ENCODE measurements at places on chromosomes 6 and 20.

GRCh38 chr6:110353457-110354001 lies 4.6 kb downstream of the METTL24 start:
- DNase-seq, result no peak

- no peak for DNase-seq
Observed at GRCh38 chr20:20849161-20849560, 136.7 kb upstream of the RALGAPA2 start.

- DNase-seq, result no peak
Observed at GRCh38 chr6:134949927-134950326, at the start of gene ALDH8A1. ALDH8A1 (minus strand) TSS chr6:134950101; CDS start chr6:134950053, 48 bp downstream.

DNA sequence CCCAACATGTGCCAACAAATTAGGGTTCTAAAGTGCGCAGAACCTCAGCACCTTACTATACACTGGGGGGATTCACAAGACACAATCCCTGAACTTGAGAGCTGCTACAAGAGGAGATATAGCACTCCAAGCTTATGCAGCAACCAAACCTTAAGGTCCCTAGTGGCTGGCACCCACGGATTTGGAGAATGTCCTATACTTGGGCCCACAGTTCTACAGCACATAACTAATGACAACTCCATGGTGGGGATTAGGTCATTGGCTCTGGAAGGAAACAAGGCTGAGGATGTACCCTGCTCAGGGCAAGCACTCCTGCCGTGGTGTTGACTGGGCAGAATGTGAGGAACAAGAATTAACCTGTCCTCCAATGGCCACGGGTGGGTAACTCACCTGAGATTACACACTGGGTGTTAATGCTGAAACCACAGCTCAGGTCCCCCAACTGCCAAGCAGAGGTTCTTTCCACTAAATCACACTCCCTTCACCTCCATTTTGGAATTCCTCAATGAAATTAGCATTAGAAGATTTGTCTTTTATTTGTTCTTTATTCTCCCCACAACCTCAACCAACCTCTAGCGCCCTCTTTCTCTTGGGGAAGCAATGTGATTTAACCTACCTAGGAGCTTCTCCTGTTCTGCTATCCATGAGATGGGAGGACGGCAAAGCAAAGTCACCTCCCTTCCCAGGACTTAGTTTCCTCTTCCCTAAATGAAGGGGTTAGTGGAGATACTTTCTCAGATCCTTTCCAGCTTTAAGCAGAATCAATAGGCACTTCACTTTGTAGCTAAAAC lies 32.0 kb downstream of the TRERF1 start:
- no peak for DNase-seq

DNA sequence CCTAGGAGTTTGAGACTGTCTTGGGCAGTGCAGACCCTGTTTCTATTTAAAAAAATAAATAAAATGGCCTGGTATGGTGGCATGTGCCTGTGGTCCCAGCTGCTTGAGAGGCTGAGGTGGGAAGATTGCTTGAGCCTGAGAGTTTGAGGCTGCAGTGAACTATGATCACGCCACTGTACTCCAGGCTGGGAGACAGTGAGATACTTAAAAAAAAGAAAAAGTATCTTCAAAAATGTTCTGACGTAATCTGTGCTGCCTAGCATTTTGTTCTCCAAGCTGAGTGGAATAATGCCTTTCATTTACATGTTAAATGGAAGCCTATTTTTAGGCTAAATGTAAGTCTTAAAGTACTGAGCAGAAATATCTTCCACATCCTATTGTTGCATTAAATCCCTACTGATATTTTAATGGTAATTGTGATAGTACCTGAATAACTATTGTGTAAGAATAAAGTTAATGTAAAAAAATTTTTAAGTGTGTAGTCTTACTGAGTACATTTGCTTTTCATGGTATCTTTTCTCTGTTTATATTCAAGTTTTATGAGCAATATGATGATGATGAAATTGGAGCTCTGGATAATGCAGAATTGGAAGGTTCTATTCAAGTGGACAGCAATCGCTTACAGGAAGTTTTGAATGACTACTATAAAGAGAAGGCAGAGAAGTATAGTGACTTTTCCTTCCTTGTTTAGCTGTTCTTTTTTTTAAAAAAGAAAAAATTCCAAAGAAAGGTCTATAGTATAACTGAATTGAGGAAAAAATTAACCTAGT lies 4.2 kb upstream of the ZC2HC1B start:
- no peak for DNase-seq

DNA sequence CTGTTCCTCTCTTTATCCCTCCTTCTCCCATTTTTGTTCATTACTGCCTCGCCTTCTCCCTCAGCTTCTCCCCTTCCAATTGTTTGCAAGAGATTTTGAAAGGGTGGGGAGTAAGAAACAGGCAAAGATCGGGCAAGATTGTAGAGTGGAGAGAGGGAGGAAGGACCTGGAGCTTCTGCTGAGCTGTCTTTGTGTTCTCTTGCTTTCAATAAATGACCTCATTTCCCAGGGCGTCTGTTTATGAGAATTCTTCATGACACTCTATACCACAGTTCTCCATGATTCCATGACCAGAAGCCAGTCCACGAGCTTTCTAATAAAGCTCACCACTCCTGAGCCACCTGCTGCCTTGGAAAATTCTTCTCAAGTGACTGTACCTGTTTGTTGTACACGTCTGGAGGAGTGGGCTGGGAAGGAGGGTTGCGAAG lies 50.0 kb upstream of the PLEKHG1 start:
- DNase-seq, result no peak

- DNase-seq, result no peak
Observed at GRCh38 chr6:39173270-39173669, 56.0 kb downstream of the KCNK5 start.

GRCh38 chr20:9163251-9163650 lies 94.4 kb downstream of the PLCB4 start:
- DNase-seq, result no peak

DNA sequence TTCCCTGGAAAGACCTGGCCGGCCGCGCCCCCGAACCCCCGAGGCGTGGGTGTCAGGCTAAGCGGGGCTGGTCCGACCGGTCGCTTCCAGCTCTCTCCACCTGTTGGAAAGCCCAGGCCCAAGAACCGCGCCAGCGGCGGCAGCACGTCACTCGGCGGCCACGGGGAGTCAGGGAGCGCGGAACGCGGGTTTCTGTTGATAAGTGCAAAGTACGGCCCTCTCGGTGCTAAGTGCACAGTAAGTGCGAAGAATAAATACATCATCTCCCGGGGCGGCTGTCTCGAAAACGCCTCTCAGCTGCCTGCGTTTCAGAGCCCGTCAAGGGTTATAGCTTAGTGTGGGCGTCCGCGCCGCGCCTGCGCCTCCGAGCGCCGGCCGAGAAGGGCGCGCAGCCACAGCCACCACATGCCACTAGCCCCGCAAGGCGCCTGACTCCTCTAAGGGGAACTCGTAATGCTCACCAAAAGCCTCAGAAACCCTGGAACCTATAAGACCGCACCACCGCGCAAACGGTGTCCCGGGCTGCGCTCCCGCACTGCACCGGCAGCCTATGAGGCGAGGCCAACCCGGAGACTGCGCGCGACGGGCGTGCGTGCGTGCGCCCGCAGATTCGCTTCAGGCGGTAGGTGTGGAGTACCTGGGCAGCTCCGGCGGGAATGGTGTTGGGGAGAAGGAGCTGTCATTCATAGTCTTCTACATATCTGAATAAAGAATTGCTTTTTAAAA lies 9.2 kb upstream of the TBX18 start:
- no peak for DNase-seq

DNA sequence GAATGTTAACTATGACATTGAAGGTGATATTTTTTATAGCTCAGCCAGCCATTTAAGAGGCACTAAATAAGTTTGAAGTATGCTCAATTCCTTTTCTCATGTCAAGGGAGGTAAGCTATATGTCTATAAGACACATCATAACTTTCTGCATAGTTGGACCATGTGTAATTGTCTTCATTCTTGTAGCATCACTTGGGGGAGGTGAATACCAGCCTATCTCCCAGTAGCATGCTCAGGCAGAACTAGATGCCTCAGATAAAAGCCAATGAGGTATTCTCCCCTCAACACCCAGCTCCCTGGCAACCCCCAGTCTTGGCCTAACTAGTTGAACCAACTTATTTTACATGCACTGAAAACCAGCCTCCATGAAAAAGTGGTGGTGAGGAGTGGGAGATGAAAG lies 158.3 kb upstream of the JAG1 start:
- no peak for DNase-seq

GRCh38 chr6:40276141-40276540 lies 311.0 kb downstream of the LRFN2 start:
- no peak for DNase-seq

GRCh38 chr6:30613251-30614043 lies 3.6 kb downstream of the PPP1R10 start:
- no peak for DNase-seq

DNA sequence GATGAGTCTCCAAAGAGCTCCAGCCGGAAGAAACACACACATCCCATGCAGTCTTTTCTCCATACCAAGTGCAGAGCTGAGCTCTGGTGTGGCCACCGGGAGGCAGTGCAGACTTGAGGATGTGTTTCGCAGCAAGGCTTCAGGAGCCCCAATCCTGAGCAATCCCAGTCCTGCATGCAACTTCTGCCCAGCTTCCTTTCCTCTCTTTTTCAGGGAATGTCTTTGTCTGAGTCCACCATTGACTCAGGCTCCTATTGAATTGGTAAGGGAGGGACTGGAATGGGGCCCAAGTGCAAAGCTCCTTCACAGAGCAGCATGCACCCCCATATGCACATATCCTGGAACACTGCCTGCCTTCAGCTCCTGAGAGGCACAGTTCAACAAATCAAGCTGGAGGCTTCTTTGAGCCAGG lies 50.5 kb upstream of the ASIP start:
- DNase-seq, result peak; percentile 67

DNA sequence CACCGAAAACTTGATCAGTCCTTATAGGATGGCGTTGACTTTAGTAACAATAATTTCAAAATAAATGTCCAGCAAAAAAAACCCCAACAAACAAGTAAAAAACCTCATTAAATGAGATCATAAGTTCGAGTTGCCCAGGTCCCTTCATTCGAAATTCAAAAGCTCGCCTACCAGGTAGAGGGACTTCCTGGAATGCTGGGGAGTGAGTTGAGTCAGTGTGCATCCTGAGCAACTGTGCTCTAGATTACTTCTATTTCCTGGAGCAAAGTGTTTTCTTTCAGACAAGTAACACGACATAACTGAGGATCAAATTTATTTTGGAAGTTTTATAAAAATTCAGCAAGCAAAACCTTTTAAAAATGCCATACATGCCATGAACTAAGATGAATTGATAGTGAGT lies 511.9 kb upstream of the CITED2 start:
- no peak for DNase-seq

- DNase-seq, result no peak
Observed at GRCh38 chr6:106967936-106968555, 6.5 kb downstream of the CD24 start.

DNA sequence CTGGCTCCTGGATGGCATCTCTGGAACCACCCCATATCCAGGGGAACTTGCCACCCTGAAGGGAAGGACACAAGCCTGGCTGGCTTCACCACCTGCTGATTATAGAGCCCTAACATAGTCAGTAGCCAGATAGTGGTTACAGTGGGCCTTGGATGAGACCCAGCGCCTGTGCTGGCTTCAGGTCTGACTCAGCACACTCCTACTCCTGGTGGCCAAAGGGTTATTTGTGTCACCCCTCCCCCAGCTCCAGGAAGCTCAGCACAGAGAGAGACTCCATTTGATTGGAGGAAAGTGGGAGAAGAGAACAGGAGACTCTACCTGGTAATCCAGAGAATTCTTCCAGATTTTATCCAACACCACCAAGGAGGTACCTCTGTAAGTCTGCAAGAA lies 12.8 kb downstream of the SNX14 start:
- DNase-seq, result no peak

- no peak for DNase-seq
Observed at GRCh38 chr6:75169689-75170586, 35.9 kb downstream of the COL12A1 start.

DNA sequence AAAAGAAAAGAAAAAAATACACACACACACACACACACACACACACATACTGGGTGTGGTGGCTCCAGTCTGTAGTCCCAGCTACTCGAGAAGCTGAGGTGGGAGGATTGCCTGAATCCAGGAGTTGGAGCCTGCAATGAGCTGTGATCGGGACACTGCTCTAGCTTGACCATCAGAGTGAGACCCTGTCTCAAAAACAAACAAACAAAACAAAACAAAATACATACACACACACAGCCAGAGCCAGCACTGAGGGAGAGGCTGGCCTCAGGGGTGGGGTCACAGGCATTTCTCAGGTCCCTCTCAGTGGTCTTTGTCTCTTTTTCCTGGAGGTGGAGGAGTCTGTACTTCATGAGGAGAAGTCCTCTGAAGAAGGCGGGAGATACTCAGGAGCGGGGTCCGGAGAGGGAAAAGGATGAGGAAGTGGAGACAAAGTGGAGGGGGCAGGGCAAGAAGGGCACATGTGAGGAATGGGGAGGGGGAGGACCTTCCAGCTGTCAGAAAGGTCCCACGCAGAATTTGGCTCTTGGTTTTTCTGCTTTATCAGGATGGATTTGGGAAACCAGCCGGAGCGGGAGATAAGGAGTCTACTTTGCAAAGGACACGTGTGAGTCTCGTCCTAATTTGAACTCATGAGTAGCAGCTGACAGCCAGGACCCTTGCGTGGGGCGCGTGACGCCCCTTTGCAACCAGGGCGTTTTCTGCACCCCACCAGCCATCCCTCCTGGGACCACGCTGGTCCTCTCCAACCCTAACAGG lies 7.7 kb upstream of the MICB start:
- no peak for DNase-seq

- DNase-seq, result no peak
Observed at GRCh38 chr6:42551217-42551616, 12.6 kb upstream of the UBR2 start.

DNA sequence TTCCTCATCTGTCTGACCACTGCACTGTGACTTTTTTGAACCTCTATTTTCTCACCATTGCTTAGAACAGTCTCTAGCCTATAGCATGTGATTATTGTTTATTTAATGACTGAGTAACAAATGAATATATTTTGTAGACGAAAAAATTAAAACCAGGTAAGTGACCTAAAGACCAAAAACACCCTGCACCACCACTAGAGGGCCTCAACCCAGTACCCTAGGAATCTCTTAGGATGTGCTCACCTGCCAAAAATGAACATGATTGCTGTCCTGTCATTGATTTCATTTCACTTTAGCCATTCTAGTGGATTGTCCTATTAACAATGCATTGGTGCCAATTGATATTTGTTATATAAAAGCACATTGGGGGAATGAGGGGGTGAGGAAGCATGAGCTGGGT lies 199.1 kb downstream of the COL9A1 start:
- peak; percentile 3 for DNase-seq

GRCh38 chr6:166478782-166479592 lies 96.2 kb upstream of the MPC1 start:
- no peak for DNase-seq

DNA sequence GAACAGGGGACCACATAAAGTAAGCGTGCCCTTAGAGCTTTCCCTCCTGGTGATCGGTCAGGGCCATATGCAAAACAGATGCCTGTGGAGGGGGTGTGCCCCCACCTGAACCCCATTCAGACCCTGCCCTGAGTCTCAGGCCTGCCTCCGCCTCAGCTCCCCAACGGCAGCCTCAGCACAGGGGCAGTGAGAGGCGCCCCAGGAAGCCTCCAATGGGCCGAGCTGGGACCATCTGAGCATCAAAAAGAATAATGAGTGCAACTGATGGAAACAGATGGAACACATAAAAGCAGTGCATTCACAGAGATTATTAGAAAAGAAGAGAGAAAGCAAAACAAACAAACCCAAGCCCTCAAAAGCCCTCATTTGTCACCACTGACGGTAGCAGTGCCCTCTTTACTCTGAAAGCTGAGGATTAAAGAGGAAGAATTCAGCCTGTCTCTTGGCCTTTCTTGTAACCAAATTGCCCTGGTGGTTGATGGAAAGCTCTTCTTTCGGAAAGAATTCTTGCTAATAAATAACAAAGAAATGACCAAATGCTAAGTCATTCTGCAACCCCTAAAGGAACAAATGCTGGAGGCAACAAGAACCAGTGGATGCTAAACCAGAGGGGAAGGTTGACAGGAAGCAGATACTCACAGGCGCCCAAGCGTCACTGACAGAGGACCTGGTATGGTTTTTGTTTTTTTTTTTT lies 6.8 kb downstream of the ADISSP start:
- DNase-seq, result no peak

Data from HCT116 (cell line).